Renal cortical epithelial cell (primary cell): ENCODE measurements at places on chromosomes 7 and 10. TPM values are rescaled to one million over a fixed set of nuclear protein-coding genes. Genes with fewer than 3 reads are reported as not detected.

DNA sequence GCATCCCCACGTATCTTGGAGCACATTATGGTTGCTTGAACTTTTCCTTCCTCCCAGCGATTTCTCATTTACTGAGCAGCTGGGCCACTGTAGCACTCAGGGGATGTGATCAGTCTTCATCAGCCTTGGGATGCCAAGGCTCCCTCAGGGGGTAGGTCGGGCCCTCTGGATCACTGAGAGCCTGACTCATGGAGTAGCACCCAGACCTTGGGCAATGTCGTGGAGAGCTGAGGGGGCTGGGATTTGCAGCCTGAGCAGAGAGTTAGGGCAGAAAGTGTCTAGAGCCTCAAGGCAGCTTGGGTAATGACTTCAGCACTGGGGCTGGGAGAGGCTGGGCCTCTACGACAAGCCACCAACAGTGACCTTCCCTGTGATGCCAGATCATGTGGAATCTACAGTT lies 86.5 kb upstream of the CXCL12 start:
- DNase-seq: no peak

DNA sequence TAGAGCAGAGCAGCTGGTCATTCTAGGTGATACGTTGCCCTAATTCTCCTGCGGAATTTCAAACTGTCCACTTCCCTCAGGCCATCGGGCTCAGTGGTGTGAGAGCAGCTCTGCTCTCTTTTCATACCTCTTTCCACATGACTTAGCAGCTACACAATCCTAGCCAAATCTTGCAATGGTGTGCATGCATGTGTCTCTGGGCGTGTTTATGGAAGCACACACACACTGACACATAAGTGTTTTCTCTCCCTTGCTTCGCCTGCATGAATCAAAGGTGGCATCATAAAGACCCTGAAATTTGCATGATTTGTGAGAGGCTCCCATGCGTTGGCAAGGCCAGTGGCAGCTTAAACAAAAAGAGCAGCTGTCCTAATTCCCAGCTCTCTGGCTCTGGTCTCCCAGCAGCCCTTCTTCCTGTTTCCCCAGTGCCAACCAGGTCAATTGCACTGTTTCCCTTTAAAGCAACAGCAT lies 1189.5 kb downstream of the GATA3 start:
- DNase-seq: peak; percentile 55

GRCh38 chr7:70512144-70512543 lies 619.8 kb upstream of the GALNT17 start:
- DNase-seq: no peak

CLRN3 gene
- 0.65 TPM in 1 of 2 replicates, not detected in the other for total RNA-seq

DNA sequence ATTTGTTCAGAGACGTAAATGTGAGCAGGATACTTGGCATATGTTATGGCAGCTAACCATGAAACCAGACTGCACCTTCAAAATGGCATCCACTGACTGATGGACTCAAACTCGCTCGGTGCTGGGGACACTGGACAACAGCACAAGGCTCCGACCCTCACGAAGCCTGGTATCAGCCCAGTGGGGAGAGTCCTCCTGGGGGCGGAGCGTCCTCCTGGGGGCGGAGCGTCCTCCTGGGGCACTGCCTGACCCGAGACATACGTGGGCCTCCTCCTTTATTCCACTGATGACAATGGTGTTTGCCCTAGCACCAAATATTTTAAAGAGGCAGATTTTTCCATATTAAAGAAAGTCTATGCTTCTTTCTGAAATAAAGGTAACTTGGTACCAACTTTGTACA lies 39.5 kb downstream of the ESYT2 start:
- no peak for DNase-seq

LFNG gene
- 79.8 and 84.0 TPM in 2 replicates for total RNA-seq
